ENCODE measurements at places on chromosomes 1 and 21.

GRCh38 chr21:44991538-44992483 lies 52.0 kb downstream of the SLX9 start:
- DNase-seq = no peak

DNA sequence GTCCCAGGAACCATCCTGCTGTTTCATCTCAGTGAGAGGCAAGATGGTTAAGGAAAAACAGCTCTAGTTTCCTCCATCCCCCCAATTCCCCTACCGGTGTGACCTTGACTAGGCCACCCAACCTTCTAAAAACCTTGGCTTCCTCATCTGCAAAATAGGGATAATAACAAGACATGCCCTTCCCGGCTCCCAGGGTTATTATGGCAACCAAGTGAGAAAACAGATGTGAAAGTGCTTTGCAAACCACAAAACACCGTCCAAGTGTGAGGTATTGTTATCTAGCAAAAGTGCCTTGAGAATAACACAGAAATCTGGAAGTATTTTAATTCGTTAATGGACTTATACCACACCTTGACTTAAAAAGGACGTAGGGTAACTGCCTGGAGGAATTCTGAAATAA lies 62.7 kb downstream of the ITPKB start:
- no peak for DNase-seq

DNA sequence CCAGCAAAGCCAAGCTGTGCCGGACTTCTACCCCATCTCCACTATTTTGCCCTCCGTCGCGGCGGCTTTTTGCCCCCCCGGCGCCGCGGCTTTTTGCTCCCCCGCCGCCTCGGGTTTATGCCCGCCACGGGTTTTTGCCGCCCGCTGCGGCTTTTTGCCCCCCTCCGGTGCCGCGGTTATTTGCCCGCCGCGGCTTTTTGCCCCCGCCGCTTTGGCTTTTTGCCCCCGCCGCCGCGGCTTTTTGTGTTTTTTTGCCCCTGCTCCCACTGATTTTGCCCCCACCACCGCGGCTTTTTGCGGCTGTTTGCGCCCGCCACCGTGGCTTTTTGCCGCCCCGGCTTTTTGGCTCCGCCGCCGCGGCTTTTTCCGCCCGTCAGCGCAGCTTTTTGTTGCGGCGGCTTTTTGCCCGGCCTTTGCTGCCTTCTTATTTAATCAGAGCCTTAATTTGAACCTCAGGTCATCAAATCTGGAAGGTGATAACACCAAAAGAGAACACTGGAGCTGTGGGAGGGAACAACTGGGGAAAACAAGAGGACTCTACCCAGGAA lies 106.0 kb downstream of the TPTE start:
- no peak for DNase-seq

DNA sequence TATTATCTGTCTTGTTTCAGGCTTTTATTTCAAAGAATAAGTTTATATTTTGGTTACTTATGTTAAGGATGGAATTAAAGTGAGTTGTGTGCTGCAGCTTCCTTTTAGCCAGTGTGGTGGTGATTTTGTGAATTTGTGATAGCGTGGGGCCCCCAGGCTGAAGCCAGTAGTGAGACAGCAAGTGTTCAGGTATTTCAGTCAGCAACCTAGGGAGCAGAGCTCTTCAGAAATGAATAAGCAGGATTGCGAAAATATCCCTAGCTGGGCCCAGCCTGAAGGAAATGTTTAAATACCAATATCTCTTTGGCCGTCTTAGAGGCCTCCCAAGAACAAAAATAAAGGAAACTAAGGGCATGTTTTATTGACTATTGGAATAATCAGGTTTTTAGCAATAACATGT lies 150.8 kb upstream of the C1orf105 start:
- DNase-seq = no peak

GRCh38 chr1:200737647-200738291 lies 924 bp upstream of the CAMSAP2 start:
- no peak for DNase-seq

DNA sequence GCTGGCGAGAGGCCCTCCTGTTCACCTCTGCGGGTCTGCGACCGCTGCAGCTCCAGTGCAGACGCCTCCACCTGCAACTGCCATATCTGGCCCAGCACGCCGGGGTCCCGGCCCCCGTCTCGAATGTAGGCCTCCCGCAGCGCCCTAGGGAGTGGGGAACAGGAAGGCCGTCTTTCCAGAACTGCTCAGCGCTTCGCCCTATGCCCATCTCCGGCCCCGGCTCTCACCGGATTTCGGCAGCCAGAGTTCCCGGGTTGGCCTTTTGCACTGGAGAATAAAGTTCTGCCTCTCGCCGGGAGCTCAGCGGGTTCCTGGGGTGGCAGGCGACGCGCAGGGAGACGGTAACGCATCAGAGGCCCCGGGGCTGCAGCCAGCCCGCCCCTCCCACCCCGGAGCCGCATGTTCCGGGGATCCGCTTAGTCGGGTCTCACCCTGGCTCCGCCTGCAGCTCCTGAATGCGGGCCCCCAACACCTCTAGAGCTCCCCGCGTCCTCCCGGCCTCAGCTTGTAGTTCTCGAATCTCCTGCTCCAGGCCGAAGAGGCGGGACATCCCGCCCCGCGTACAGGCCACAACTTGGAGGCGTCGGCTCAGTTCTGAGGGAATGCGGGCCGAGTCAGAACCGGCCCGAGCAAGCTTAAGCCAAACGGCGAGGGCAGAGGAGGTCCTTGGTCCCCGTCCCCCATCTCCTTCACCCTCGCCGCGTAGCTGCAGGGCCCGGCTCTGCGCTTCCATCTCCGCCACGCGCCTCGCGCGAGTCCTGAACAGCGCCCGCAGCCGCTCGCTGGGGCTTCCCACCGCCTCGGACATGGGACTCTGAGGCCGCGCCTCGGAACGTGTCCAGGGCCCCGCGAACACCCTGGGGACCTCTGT lies 1.1 kb downstream of the CCDC17 start:
- no peak for DNase-seq

DNA sequence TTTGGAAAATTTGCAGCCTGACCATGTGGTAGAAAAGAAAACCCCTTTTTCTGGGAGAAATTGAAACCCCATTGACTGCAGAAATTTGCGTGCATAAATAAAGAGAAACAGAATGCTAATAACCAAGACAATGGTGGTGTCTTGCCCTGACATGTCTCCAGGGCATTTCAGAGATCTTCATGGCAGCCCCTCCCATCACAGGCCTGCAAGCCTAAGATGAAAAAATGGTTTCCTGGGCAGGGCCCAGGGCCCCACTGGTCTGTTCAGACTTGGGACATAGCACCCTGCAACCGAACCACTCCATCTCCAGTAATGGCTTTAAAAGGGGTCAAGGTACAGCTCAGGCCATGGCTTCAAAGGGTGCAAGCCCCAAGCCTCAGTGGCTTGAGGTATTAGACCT lies 71.6 kb upstream of the SGIP1 start:
- DNase-seq = no peak

GRCh38 chr1:199044191-199044590 lies 405.4 kb downstream of the PTPRC start:
- no peak for DNase-seq

GRCh38 chr1:154324669-154325582 lies at the start of gene ATP8B2:
Gene ATP8B2 (plus strand): TSS chr1:154325525. CDS start chr1:154328142, 2,617 bp downstream.
- peak; percentile 77 for DNase-seq

- no peak for DNase-seq
Measured at GRCh38 chr1:25695090-25695770, 78.6 kb downstream of the MAN1C1 start.

GRCh38 chr1:161176468-161177111 lies 717 bp downstream of the B4GALT3 start:
- DNase-seq = no peak

DNA sequence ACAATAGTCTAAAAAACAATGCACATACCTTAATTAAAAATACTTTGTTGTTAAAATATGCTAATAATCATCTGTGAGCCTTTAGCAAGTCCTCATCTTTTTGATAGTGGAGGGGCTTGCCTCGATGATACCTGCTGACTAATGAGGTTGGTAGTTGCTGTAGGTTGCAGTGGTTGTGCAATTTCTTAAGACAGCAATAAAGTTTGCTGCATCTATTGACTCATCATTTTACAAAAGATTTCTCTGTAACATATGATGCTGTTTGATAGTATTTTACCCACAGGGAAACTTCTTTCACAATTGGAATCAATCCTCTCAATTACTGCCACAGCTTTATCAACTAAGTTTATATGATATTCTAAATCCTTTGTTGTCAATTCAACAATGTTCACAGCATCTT lies 7.6 kb downstream of the C1orf87 start:
- no peak for DNase-seq

DNA sequence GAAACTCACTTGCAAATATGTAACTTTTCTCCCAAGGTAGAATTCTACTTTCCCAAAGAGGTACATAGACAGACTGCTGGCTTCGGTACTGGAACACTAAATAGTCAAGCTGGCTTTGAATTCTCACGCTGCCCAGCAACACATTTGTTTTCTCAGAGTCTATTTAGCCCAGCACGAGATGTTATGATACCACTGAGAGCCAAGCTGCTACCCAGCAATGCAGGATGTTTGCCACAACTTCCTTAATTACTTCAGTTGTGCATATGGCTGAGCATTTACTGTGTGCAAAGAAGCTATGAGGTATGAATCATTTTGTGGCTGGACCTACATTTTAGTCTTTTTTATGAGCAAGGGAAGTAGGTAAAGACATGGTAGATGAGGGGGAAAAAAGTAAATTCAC lies 793.2 kb downstream of the PLA2G4A start:
- DNase-seq = no peak

- DNase-seq = no peak
Measured at GRCh38 chr1:45884700-45885099, 81.3 kb downstream of the MAST2 start.
